ENCODE measurements at places on chromosomes 12 and 14.

DNA sequence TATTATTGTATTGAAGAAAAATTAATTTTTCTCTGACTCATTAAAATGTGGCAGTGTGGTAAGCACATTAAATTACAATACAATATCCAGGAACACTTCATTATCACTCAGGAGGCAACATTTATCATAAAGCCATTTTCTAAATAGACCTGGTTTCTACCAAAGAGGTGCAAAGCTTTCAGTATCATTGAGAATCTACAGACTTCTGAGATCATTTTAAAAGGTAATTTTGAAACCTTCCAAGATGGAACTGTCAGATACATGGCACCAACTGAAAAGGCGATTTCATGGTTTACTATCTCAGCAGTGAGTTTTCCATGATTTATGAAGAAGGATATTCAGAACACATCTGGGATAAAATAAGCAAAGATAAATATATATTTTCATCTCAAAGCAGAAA, 85.8 kb downstream of the KITLG start:
- no peak for DNase-seq

- no peak for DNase-seq
These were observed 175.5 kb downstream of the TMTC2 start for GRCh38 chr12:82862069-82862841.

- no peak for DNase-seq
These were observed 61.2 kb upstream of the TMTC2 start for GRCh38 chr12:82625523-82625922.

DNA sequence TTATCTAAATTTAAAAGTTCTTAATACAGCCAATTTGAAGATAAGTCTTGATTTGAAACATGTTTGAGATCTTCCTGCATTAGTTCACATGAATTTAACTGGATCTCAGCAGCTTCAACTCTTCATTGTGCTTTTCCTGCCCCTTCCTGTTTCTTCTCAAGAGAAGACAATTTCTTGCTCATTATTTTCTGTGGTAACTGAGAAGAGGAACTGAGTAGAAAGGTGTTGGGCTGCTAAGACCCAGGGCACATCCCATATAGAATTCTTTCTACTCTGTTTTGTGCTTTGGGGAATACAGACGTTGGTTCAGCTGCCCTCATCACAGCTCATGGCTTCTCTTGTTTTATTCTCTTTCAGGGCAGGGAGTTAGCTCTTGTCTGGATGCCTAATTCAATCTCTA, 110.2 kb downstream of the SNAPC1 start:
- no peak for DNase-seq

DNA sequence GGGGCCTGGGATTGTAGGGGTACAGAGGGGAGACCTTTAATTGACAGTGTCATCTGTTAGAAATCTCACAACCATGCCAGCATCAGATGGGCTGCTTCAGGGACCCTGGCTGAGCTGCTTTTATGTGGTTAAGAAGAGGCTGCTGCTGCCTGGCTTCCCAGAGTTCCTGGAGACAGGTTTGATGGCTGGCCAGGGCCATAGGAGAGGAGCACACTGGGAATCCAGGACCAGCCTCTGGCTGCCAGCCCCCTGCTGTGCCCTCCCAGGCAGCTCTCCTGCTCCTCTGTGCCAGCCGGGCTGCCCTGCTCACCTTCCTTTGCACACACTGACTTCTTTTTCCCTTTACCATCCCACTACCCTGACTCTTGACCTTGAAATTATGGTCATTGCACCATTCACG, 507 bp upstream of the KRT73 start:
- no peak for DNase-seq

DNA sequence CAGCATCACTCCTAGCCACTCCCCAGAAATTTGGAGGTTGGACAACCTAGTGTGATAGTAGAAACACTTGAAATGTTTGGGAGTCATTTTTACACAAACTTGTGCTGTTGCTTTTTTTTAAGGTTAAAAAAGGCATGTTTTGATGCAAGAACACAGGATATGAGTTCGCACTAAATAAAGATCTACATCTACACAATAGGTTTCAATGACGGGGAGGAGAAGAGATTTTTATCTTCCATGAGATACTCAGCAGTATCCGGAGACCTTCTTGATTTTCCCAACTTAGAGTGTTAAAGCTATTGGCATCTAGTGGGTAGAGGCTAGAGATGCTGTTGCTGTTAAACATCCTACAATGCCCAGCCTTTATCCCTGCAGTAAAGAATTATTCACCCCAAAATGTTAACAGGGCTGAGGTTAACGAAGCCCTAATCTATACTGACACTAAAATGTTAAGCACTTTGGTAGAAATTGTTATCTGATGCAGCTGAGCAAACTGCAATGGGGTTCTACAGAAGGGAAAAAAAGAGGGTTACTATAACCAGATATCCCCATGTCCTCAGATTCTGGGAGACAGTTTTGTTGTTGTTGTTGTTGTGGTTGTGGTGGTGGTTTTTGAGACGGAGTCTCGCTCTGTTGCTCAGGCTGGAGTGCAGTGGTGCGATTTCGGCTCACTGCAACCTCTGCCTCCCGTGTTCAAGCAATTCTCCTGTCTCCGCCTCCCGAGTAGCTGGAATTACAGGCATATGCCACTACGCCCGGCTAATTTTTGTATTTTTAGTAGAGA, 14.0 kb upstream of the PCNX1 start:
- no peak for DNase-seq

DNA sequence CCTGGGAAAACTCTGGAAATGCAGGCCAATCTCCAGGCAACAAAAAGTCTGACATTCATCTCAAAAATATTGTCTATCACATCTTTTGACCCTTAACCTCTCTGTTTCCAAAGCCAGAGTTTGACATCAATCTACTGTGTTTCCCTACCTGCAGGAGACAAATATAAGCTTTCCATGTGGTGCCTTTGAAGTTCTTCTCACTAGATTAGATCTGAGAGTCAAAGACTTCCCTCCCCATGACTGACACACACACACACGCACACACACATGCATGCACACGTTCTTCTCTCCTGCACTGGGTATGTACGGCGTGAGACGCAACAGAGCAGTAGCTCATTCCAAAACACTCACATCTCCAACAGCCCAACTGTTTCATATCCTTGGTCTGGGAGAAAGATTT, 8.1 kb upstream of the ITPR2 start:
- DNase-seq, result no peak

GRCh38 chr14:101065696-101066694, 162.5 kb upstream of the RTL1 start:
- no peak for DNase-seq

GRCh38 chr14:97874394-97874793, 1077.2 kb downstream of the VRK1 start:
- no peak for DNase-seq

DNA sequence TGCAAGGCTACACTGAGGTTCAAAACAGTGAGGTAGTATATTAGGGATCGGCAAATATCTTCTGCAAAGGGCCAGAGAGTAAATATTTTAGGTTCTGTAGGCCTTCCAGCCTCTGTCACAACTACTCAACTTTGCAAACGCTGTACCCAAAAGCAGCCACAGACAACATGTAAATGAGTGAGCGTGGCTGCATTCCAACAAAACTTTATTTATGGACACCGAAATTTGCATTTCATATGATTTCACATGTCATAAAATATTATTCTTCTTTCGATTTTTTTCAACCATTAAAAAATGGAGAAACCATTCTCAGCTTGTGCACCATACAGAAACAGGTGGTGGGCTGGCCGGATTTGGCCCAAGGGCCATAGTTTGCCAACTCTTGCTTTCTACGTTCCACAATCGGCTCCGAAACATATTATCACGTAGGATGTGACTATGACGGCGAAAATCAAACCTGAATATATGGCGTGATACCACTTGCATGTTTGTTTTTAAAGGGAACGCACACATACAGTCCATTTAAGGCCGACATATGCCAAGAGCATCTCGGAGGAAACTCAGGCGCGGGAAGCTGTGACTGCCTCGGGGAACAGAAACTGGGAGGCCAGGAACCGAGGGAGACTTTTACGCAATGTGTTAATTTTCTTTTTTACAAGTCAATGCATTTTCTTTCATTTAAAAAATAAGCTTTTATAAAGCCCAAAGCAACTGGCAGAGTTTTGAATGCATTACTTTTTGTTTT, 7.1 kb downstream of the NCOR2 start:
- DNase-seq, result no peak
